HEK293T (cell line): ENCODE measurements at places on chromosomes 12 and 14.

- DNase-seq: no peak
These were observed 95.5 kb upstream of the PDE3A start for GRCh38 chr12:20272801-20273200.

DNA sequence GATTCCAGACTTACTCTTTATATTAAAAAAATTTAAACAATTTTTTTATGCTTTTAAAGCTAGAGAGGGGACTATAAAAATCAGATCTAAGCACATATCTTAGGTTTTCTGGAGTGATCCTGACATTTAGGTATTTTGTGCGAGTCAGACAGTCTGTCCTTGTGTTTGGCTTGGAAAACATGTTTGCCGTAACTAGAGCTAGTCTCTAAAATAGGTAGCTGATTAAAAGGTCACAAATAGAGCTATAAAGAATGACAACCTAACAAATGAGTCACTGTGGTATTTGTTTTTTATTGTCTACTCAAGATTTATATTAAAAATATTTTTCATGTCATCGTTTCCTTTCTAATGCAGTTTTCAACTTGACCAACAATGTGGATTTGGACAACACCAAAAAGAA is 73.4 kb downstream of the MNAT1 start:
- no peak for DNase-seq

DNA sequence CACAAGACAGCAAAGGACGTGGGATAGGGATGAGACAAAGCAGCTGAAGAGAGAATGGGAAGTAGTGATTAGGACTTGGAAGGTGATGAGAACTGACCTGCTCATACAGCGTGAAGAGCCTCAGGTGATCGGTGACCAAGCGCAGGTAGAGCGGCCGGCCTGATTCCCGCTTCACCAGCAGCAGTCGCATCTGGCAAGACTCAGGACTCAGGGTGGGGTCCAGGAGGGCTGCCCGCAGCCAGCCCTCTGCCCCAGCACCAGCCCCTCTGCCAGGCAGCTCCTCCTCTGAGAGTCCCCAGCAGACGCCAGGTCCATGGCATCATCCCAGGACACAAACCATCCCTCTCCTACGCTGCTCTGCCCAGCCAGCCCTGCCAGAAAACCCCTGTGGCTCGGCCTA is 30.8 kb downstream of the TEP1 start:
- DNase-seq: no peak

GRCh38 chr14:104137297-104138097 is 890 bp upstream of the KIF26A start:
- peak; percentile 82 for DNase-seq

- DNase-seq: peak; percentile 62
These were observed 283.3 kb upstream of the PWP1 start for GRCh38 chr12:107402041-107403022.

GRCh38 chr14:51614707-51615106 is 37.0 kb upstream of the FRMD6 start:
- DNase-seq: no peak

- DNase-seq: peak; percentile 27
These were observed 525 bp upstream of the FAR2 start for GRCh38 chr12:29148596-29148910.

- no peak for DNase-seq
These were observed 3.8 kb downstream of the RAPGEF3 start for GRCh38 chr12:47754881-47755280.

DNA sequence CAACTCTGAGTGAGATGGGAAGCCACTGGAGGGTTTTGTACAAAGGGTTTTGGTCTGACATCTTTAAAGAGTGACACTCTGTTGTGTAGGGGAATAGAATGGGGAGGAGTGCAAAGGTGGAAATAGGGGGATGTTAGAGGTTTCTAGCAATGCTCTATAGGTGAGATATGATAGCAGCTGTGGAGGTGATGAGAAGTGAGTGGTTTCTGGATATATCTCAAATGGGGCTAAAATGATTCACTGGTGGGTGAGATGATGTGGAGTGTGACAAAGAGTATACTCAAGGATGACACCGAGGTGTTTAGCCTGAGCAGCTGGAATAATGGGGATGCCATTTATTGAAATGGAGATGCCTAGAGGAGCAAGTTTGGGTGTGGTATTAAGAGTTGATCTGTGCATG is 426.4 kb downstream of the PCNX1 start:
- DNase-seq: no peak

GRCh38 chr12:7499636-7500035 is 3.9 kb downstream of the CD163 start:
- no peak for DNase-seq

DNA sequence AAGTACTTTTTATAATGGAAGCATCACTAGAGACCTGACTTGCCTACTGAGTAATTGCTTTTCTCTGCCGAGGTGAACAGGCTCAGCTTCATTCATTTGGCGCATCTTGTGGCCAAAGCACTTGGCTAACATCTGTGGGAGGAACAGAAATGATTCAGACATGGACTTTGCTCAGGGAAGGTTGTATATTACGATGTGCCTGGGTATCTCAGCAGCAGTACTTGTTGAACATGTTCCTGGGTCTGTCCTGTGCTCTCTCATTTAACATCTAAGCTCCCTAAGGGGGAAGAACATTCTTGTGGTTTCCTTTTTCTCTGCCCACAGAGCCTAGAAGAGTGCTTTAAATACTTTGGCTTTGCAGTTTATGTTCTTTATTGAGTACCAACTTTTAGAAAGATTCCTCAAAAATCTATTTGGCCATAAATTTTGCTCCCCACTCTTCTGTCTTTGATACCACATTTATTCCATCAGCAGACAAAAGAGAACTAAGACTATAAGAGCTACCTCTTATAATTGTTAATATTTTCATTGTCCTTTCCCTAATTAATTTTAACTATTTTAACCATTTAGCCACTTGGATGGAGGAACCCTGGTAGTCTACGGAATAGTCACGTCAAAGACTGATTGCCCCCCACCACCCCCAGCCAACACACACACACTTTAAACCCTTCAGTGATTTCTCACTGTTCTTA is 101.2 kb upstream of the EGLN3 start:
- no peak for DNase-seq

- peak; percentile 19 for DNase-seq
These were observed 34.8 kb downstream of the TMCC3 start for GRCh38 chr12:94615260-94616181.

DNA sequence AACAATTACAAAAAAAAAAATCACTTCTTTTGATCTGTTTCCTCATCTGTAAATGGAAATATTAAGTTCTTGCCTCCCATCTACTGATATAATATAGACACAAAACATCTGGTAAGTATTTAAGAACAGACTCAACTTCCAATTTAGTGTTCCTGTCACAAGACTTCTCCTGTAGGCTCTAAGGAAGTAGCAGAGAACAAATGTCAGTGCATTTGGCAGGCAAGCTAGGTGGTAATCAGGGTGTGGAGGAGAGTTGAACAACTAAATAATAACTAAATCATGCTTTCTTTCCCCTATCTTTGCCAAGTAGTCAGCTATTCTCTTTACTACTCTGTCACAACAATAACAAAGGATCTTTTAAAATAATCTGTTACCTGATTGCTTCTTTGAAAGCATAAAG is 22.1 kb downstream of the BAZ1A start:
- DNase-seq: no peak

DNA sequence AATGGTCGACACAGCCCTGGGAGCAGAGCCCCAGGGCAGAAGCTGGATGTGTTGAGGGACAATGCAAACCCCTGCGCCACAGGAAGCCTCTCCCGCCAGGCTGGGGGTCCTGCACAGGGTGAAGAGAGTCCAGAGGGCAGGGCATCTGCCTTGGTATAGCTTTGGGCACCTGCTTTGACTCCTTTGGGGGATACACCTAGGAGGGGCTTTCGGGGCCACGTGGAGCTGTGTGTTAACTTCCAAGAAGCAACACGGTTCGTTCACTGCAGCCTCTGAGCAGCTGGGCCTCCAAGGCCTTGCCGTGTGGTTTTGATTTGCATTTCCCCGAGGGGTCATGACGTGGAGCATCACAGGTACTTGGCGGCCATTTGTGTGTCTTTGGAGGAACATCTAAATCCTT is 5.8 kb upstream of the PUS1 start:
- DNase-seq: no peak

- no peak for DNase-seq
These were observed 480.8 kb downstream of the RERGL start for GRCh38 chr12:17609153-17609552.

DNA sequence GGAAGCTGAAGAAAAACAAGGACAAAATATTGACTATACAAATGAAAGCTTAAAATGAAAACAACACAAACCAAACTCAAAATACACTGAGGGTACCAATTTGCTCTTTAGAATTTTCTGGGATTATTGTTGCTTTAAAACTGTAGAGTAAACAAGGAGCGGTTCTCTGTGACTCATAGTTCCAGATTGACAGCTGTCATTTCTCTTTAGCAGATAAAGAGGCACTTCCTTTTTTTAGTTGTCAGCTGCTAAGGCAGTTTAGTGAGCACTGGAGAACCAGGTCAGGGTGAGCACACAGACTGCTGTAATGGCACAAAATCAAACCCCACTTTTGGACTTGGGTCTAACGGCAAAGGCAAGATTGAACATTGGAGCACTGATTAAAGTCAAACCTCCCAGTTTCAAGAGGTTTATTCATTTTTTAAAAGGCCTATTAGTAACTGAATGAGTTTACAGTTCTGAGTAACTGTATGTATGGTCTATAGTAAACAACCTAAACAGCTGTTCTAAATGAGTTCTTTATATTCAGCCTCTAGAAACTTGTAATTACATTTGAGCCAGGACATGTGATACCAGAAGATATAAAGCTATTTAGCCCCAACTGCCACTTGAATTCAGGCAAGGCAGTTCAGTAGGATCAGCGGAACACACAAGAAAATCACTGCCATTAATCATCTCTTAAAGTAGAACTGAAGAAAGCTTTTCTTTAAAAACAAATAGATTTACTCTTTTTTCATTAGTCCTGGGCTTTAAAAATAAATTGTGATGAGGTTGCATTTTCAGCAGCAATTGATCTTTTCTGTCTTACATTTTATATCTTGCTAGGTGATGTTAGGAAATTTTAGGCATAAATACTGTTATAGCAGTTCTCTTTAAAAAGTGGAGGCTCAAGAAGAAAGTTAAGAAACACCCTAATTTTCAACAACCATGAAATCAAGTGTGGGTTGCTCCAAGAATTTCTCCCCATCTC is 71.7 kb upstream of the PRICKLE1 start:
- DNase-seq: no peak

DNA sequence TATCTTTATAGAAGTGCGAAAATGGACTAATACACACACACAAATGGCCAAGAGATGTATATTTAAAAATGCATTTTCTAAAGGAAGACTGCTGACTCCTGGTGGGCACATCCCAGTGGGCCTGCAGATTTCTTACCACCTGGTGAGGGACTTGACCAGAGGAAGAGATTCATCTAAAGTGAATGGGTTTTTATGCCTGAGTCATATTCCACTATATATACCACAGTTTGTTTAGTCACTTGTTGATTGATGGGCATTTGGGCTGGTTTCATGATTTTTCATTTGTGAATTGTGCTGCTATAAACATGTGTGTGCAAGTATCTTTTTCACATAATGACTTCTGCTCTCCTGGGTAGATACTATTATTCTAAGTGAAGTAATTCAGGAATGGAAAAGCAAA is 277.3 kb downstream of the SLC16A7 start:
- no peak for DNase-seq

DNA sequence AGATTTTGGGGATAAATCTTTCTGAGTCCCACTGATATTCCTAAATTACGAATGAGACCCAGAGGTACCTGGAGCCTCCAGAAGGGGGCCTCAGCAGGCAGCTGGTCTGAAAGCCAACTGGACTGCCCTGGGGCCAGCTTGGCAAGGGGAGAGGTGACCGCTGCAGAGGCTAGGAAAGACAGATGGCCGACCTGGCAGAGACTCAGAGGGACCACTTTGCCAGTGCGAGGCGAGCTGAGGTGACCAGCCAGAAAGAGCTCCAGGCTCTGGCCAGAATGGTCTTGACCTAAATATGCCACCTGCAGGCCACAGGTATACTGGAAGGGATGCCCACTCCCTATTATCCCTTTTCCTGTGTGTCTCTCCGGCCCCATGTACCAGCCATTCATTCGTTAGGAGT is 256.8 kb upstream of the GARIN6 start:
- DNase-seq: peak; percentile 30

DNA sequence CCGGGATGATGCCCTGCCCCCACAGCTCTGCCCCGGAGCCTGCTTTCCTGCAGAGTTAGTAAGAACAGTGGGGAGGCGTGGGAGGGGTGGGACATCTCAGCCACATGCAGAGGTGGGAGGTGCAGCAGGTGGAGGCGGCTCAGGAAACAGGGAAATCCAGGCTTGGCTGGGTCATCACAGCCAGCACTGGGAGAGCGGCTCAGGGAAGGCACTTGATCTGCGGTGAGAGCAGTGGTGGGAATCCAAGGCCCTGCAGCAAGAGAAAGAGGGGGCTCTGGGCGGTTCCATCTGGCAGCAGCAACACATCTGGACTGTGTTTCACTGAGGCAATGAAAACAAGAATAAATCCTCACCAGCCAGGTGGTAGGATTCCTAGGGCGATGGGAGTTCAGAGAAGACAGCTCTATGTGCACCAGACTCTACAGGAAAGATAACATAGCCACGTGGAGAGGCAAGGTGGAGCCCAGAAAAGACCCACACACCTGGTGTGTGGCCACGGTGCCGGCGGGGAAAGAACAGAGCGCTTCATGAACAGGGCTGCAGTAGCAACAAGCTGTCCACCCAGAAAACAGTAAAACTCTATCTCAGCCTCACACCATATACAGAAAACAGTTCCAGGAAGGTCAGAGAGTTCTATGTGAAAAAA is 57.6 kb downstream of the CCDC85C start:
- DNase-seq: no peak

- no peak for DNase-seq
These were observed 1822.4 kb upstream of the SEL1L start for GRCh38 chr14:83356080-83356479.

GRCh38 chr14:100867631-100868315 is 35.7 kb downstream of the RTL1 start:
- DNase-seq: no peak

GRCh38 chr12:90396556-90396955 is 558.4 kb downstream of the CCER1 start:
- DNase-seq: no peak

DNA sequence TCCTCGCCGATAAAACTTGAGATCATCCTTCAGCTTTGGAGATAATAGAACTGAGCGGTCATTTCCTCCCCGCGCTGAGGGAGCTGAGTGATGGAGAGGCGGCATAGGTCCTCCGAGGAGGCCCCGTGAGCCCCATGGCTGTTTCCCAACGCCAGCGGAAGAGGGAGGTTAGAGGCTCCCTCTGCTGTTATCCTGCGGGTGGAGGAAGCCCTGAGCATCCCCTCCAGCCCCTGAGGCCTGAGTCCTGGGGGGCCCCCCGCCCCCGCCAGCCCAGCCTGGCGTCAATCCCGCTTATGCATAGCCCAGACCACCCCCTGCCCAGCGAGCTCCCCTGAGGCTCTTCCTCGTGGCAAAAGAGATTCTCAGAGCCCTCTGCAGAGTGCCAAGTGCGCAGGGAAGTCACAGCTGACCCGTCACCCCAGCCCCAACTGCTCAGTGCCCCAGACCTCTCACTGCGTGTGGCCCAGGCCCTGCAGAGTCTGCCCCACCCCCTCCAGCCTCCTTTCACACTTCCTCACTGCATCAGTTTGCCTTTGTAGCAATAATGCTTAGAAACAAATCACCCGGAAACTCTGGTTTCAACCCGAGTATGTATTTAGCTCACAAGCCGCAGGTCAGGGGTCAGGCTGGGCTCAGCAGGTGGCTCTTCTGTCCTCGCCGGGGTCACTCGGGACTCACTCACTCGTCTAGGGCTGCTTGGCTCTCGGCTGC is 44.7 kb upstream of the GALNT9 start:
- no peak for DNase-seq

- DNase-seq: no peak
These were observed 1.6 kb upstream of the KRT74 start for GRCh38 chr12:52575256-52575655.

GRCh38 chr12:49552014-49552413 is 13.2 kb downstream of the KCNH3 start:
- DNase-seq: no peak

GRCh38 chr14:50620341-50620740 is 47.8 kb downstream of the SAV1 start:
- no peak for DNase-seq
